ENCODE measurements at places on chromosomes 3 and 15. TPM values are rescaled to one million over a fixed set of nuclear protein-coding genes. Genes with fewer than 3 reads are reported as not detected.

The SPINT1 gene
- 2.0 TPM for total RNA-seq

- DNase-seq = no peak
These were observed 138.5 kb downstream of the DUT start for GRCh38 chr15:48469681-48470080.

The CIAO2A gene
- 78.7 TPM for total RNA-seq

The IFT80 gene
- 48.9 TPM for total RNA-seq

The KCNAB1 gene
- total RNA-seq = not detected

- no peak for DNase-seq
These were observed 2.9 kb upstream of the ZNF710 start for GRCh38 chr15:89998141-89998661.

The KNL1 gene
- total RNA-seq = 58.7 TPM

DNA sequence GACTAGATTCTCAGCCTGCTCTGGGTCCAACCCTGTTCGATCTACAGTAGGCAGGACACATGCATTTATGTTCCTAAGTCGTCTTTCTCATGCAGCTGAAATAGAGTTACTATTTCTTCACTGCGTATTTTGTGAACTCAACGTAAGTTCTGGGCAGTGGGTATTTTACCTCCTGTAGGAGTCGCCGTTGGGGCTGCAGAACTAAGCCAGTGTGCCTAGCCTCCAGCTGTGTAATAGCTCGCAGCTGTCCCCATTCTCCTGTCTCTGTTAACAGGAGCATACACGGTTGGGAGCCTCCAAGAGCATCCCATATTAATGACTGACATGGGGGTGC is 58.4 kb upstream of the HRH1 start:
- no peak for DNase-seq

The KCNMB3 gene
- not detected for total RNA-seq

- no peak for DNase-seq
These were observed 26.0 kb downstream of the SV2B start for GRCh38 chr15:91126080-91126479.

DNA sequence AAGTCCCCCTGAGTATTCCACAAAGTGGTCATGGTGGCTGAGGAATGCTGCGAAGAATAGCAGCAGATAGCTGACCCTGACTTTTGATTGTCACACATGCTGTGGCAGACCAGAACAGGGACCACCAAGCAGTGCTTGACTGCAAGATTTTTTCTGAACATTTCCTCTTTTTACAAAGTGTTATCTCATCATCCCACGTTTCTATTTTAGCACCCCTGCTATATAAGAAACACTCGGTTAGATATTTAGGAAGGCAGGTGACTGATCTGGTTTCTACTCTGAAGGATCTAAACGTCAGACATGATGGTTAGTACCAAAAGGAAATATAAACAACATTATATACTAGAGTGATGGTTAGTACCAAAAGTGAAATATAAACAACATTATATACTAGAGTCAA is 9.1 kb downstream of the SLC25A26 start:
- DNase-seq = no peak

The SHC4 gene
- 0.33 TPM for total RNA-seq

GRCh38 chr15:86624261-86625036 is 544.8 kb downstream of the AGBL1 start:
- DNase-seq = peak; percentile 1

DNA sequence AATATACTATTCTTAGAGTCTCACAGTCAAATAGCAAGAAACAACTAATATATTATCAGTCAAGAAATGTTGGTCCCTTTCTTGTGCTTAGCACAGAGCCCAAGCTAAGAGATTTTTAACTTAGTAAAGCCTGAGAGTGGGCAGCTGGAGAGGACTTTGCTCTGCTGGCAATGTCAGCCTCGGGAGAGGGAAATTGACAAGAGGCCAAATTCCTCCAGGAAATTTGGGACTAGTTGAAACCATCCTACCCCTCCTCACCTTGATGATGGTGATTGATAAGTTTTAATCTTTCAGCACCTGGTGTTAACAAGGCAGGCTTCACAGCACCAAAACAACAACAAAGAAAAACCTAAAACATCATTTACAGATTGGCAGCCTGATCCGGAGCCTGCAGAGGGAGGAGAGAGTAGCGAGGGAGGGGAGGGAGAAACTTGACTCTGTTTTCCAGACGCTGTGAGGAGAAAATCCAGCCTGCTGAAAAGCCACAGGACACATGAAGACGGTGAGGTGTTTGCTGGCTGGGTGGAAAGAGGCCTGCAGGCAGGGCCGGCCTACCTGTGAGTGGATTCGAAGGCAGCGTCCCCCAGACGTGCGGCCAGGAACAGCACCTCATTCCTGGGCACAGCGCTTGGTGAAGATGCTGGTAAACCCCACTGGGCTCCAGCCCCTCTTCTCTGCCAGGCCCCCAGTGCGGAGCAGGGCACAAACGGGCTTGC is 150.9 kb downstream of the LRRC28 start:
- no peak for DNase-seq

GRCh38 chr15:39692356-39693327 is 90.0 kb downstream of the FSIP1 start:
- DNase-seq = no peak

DNA sequence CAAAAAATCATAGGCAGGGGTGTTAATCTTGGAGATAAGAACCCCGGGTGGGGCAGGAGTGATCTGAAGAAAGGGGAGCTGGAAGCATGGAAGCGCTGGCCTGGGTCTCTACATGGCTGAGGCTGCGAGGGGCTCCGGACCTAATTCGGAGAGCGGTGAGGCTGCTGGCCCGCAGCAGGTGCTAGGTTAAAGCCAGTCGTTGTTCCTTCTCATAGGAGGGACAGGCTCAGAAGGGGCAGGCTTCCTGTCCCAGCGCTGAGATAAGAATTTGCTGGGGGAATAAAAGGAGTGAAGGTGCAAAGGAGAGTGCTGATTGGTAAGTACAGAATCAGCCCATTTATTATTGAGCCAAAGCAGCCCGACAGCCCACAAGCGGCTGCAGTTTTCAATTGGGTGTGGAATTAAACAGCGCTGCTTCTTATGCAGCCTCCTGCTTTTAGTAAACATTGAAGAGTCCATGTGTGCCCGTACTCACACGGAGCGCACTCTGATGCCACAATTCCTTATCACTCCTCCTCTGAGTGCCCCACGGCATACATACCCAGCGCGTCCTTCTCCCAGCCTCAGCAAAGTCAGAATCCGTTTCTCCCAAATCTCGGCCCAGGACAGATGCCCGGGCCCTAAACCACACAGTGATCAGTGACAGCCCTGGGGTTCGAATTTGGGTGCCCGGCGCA is 17.1 kb downstream of the CHST13 start:
- DNase-seq = no peak

The CIDEC gene
- total RNA-seq = not detected

- no peak for DNase-seq
These were observed 136.5 kb downstream of the MAP2K5 start for GRCh38 chr15:67678993-67679392.

The TM6SF1 gene
- 28.7 TPM for total RNA-seq

The WDR72 gene
- not detected for total RNA-seq

GRCh38 chr3:29454161-29454611 is 173.3 kb downstream of the RBMS3 start:
- DNase-seq = no peak

DNA sequence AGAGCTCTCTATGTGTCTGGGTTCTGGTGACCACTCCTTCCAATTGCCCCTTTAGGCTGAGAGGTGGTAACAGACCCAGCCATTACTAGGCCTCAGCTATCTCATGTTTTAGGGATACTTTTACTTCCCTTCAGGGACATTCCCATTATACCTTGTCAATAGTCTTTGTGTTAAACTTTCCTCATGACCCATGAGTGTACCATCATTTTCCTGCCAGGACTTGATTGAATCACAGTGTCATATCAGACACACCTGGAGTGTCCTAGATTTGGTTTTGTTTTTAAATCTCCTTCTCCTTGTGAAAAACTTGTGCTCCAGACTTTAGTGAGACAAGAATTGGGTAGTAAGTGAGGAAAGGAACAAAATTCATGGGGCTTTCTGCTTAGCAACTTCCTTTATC is 136.6 kb downstream of the KCNAB1 start:
- DNase-seq = no peak

- no peak for DNase-seq
These were observed 12.7 kb downstream of the ARHGEF3 start for GRCh38 chr3:56789076-56789475.

- no peak for DNase-seq
These were observed 158.1 kb downstream of the DIPK2A start for GRCh38 chr3:144129536-144130214.

The POMGNT2 gene
- total RNA-seq = not detected

DNA sequence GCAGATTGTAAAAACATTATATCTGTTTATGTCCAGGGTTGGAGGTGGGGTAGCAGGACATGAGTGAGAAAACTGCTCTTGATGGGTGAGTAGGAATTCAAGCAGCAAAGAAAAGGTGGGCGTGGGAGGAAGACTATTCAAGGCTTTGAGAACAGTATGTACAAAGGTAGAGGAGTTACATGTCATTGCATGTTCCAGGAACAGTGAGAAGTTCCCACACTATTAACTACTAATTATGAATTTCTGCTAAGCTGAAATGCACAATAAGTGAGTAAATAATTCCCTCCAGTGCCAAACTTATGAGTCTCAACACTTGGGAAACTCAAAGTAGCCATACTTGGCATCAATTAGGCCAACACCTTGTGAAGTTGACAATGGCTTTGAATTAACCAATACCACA is 80.1 kb downstream of the SRGAP3 start:
- DNase-seq = no peak

The CPA3 gene
- not detected for total RNA-seq

The MAGEL2 gene
- total RNA-seq = not detected

DNA sequence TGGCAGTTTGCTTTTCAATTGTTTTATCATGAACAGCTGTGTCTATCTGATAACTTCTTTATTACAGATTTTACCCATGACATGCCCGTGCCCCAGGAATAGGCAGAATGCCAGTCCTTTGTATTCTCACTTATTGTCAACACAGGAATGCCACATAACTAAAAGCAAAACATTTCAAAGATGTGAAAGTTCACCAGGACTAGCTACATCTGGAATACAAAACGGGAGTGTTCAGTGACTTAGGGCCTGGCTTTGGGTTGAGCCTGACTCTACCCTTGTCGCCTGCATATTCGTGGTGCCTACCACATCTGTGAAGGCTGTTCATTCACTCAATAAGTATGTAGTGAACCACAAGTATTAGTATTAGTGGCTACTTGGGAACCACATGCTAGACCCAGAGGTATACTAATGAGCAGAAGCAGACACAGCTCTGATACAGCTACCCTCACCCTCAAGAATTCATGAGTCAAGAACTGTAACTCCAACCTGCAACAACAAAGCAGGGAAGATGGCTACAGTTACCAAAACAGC is 2.9 kb downstream of the TNFSF10 start:
- DNase-seq = no peak

DNA sequence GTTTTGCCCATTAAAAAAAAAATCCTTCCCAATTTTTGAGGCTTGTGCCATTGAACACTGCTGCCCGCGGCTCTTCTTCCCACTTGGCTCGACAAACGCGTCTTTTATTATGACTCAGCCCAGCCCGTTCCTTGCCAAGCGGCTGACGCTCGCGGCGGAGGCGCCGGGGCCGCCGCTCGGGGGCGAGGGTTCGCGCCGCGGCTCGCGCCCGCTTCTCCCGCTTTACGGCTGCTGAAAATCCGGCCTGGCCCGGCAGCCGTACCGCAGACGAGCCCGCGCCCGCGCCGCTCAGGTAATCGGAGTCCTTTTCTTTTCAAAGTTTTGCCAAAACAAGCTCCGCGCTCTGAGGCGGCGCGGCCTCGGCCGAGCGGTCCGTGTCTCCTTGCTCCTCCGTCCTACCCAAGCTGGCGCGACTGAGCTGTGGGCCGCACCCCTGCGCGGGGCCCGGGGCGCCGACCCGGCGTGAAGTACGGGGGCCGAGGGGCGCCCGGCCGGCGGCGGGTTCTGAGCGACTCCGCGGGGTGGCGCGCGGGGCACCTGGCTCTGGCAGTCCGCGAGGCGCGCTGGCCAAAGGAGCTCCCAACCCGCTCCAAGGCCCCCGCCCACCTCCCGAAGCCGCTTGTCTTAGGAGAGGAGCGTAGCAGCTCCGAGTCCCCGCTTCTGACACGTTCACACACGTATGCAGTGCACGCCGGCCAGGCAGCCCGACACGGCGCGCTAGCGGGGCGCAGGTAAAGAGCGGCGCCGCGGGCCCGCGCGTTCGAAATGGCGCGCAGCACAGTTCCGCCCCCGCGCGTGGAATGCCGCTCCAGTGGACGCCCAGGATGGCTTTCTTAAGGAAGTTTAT is 418.2 kb upstream of the NAALADL2 start:
- DNase-seq = peak; percentile 84

- DNase-seq = no peak
These were observed 23.3 kb downstream of the WWTR1 start for GRCh38 chr3:149634573-149634972.

The CYP19A1 gene
- total RNA-seq = not detected

- DNase-seq = no peak
These were observed 7.6 kb upstream of the SEMA7A start for GRCh38 chr15:74441248-74441941.

DNA sequence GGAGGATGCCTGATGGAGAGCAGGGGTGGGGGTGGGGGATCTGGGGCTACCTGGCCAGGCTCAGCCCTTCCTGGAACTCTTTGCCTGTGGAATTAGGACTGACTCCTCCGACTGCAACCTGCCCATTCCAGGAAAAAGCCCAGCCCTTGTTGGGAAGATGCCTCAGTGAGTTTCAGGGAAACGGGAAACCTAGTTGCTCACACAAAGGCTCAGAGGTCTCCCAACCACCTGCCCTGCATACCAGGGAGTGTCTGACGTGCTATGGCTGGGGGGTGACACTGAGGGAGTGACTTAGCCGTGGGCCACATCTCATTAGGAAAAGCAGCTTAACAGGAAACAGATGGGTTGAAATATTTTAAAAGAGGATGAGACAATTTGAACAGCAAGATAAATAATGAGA is 27.9 kb downstream of the CYP8B1 start:
- DNase-seq = no peak

- DNase-seq = peak; percentile 84
These were observed at the start of gene IDH2 for GRCh38 chr15:90101969-90102890. IDH2 (minus strand) TSS chr15:90102468; CDS start chr15:90102390, 78 bp downstream.

The PIGZ gene
- not detected for total RNA-seq
